ENCODE measurements at places on chromosomes 4 and X.

- no peak for DNase-seq
These were observed 426.1 kb downstream of the MID1IP1 start for GRCh38 chrX:39227371-39227770.

GRCh38 chr4:106607558-106607957, 239.0 kb upstream of the GIMD1 start:
- DNase-seq, result no peak

- no peak for DNase-seq
These were observed 371.9 kb upstream of the PITX2 start for GRCh38 chr4:110994781-110995180.

GRCh38 chr4:174418640-174419212, 103.6 kb downstream of the HPGD start:
- DNase-seq, result no peak

DNA sequence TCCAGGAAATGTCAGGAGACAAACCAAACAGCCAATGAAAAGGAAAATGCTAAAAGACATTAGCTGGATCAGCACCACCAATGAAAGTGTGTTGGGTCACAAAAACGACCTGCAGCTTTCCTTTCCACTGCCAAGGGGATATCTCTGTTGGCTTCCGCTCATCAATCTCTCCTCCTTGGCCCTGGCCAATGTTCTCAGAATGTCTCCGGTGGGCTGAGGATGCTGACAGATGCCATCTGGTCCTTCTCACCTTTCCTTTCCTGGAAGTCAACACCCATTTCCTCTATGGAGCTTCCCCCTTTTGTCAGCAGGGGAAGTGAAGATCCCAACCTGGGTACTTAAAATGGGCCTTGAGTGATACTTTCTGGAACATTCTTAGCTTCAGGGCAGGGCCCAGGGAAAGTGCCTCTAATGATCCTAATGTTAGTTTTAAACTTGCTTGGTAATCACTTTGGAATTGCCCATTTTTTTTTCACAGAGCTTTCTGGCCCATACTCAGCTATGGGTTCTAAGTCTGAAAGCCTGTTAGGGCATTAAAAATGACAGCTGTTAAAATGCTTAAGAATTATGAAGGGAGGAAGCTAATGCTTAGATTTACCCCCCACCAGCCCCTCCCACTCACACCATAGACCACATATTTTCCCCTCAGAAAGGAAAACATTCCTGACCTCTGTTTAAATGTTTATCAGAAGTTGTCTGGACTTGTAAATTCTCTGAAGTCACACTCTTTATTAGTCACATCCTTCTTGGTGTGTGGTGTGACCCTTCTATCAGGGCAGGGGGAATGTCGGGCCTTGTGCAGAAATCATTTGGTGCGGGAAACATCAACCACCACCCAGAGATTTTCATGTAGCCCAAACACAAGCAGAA, 29.2 kb downstream of the IGFBP7 start:
- DNase-seq, result no peak

- DNase-seq, result no peak
These were observed 137.0 kb downstream of the AMMECR1 start for GRCh38 chrX:110180928-110181310.

- no peak for DNase-seq
These were observed 148.1 kb downstream of the PPARGC1A start for GRCh38 chr4:23741681-23742191.

DNA sequence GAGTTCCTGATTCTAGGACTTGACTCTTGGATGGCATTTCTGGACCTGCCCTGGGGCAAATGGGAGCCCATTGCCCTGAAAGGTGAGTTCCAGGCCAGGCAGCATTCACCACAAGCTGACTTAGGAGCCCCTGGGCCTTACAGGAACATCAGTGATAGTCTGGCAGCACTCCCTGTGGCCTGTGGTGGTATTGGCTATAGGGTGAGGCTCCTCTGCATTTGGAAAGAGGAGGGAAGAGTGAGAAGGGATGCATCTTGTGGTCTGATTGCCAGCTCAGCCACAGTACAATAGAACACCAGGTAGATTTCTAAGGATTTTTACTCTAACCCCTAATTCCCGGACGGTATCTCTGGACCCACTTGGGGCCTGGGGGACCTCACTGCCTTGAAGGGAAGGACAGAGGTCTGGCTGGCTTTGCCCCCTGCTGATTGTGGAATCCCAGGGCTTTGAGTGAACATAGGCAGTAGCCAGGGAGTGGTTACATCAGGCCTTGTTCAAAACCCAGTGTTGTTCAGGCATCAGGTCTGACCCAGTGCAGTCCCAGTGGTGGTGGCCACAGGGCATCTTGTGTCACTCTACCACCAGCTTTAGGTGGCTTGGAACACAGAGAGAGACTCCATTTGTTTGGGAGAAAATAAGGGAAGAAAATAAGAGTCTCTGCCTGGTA, 32.9 kb downstream of the MAGED4 start:
- DNase-seq, result no peak
